ENCODE measurements at places on chromosomes 7 and 10. TPM values are rescaled to one million over a fixed set of nuclear protein-coding genes. Genes with fewer than 3 reads are reported as not detected.

GRCh38 chr10:55091691-55092328, 290.8 kb upstream of the PCDH15 start:
- no peak for DNase-seq

GRCh38 chr10:47294057-47294456, 5.9 kb upstream of the GDF10 start:
- no peak for DNase-seq

The IQCE gene
- total RNA-seq: 6.7 TPM

- no peak for DNase-seq
Observed at GRCh38 chr7:142722248-142722794, 27.0 kb upstream of the PRSS1 start.

- DNase-seq: no peak
Observed at GRCh38 chr7:98559958-98560357, 57.1 kb upstream of the NPTX2 start.

DNA sequence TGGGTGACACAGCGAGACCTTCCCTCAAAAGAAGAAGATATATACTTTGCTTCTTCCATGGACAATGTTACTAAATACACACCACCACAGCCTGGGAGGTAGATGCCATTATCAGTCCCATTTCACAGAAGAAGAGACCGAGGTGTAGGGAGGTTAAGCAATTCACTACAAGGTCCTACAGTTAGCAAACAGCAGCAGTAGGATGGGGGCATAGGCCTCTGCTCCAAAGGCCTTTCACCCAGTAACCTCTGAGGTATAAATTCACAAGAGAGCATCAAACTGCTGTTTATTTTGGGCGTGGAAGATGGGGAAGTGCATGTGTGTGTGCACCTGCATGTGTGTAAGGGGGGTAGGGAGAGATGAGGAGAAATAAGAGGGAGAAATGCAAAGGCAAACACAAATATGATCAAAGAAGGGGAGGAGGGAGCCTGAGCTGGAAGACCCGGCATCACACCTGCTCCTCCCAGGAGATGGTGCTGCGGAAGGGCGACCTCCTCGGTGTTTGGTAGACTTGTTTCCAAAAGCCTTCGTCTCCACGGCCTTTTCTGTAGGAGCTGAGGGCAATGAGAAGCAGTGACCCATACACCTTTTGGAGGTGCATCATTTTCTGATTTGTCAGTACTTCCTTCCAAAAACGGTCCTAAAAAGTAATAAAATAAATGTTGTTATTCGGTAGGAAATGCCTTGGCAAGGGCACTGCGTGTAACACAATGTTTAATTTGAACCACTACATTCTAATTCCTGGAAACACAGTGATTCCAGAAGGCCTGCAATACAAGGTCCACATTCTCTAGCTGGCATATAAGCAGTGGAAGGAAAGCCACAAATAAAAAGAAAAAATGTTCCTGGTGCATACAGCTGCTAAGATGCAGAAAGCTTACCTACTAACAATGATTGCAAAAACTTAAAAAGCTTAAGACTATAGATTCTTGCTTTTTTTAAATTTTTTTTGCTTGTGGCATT, 25.9 kb upstream of the ACSL5 start:
- DNase-seq: no peak

DNA sequence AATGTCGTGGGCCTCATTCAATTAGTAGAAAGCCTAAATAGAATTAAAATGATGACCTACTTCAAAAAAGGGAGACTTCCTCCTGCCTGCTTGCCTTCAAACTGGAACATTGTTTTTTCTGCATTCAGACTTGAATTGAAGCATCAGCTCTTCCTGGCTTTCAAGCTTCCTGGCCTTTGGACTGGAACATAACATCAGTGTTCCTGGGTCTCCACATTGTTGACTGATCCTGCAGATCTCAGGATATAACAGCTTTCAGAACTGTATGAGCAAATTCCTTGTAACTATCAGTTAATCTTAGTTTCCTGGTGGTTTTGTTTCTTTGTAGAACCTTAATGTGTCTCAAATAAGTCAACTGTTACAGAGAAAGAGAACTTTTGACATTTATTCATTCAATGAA, 18.6 kb downstream of the MAGI2 start:
- DNase-seq: no peak

The ZNF25 gene
- total RNA-seq: 5.8 TPM

The SH2B2 gene
- total RNA-seq: 2.1 TPM

DNA sequence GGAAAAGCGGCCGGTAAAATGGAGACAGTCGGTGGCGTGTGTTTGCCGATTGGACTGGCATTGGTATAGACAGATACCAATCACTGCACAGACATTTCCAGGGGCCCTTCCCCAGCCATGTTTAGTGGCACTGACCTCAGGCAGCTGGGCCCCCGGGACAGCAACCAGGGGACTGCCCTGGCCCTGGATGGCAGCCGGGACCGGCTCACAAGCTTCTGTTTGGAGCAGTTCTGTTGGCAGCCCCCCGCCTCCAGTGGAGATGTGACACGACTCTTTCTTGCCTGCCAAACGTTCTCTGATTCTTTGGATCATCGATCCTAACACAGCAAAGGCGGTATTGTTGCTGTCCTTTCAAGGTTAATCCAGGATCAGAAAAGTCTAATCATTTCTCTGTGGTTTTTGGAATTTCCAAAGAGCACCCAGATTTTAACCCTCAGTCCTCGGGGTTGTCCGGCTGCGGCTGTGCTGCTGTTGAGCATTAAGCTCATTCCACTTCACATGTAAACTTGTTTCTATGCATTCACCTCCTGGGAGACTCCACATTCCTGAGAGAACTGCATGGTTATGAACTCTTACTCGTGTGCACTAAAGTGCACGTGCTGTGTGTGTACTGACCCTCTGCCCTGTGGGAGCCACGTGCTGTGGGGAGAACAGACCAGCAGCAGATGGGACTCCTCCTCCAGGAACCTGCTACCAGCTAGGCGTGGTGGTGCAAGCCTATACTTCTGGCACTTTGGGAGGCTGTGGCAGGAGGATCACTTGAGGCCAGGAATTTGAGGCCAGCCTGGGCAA, 46.0 kb downstream of the FOXK1 start:
- no peak for DNase-seq

The DHTKD1 gene
- 10.3 TPM for total RNA-seq
